NCI-H1436 treated with DMSO at 0.1 percent for 48 hours (cell line): ENCODE measurements at places on chromosomes 6 and 20.

- DNase-seq: no peak
Observed at GRCh38 chr6:29809249-29809648, 18.4 kb upstream of the HLA-G start.

GRCh38 chr6:129307845-129308244 lies 402.1 kb downstream of the ARHGAP18 start:
- no peak for DNase-seq

GRCh38 chr6:15572296-15573016 lies 90.4 kb downstream of the DTNBP1 start:
- DNase-seq: no peak

DNA sequence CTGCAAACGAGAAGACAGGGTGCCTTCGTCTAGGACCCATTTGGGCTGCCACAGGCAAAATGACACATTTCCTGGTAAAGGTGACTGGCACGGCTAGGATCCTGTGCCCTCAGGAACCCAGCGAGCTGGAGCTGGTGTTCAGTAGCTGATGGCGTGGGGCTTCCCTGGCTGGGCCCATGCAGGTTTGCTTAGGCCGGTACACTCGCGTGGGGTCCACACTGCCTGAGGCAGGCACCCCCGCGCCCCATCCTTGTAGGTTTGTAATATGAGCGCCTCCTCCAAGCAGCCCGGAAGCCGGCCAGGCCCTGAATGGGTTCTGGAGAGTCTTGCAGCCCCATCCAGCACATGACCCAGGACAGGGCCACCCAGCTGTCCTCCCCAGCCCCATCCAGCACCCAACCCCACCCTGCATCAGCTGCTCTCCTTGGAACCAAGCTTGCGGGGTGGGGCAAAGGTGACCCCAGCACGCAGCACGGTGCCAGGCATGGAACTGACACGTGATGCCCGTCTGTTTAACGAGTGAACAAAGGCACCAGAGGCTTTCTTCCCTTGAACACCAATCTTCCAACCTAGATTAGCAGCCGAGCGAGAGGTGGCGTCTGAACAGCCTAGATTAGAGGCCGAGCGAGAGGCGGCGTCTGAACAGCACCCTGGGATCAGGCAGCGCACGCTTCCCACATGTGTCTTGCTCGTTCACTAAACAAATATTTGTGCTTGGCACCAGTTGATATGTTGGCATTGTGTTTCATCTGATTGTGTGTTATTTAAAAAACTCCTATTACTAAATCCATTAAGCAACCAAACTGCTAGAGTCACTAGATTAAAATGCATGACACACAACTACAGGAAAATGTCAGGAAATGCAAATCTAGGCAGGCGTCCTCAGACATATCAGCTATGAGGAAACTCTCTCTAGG lies 112.1 kb downstream of the DLL1 start:
- peak; percentile 84 for DNase-seq

DNA sequence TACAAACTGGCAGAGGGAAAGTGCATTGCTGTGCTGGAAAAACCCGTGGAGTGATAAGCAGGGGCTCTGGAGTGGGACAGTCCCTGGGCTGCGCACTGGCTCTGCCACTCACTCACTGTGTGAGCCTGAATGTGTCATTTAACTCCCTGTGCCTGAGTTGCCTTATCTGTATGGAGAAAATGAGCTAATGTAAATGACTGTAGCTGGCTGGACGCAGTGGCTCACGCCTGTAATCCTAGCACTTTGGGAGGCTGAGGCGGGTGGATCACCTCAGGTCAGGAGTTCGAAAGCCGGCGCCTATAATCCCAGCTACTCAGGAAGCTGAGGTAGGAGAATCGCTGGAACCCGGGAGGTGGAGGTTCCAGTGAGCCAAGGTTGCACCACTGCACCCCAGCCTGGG lies 18.4 kb upstream of the RPN2 start:
- no peak for DNase-seq

GRCh38 chr20:24109537-24109936 lies 121.0 kb upstream of the GGTLC1 start:
- no peak for DNase-seq

DNA sequence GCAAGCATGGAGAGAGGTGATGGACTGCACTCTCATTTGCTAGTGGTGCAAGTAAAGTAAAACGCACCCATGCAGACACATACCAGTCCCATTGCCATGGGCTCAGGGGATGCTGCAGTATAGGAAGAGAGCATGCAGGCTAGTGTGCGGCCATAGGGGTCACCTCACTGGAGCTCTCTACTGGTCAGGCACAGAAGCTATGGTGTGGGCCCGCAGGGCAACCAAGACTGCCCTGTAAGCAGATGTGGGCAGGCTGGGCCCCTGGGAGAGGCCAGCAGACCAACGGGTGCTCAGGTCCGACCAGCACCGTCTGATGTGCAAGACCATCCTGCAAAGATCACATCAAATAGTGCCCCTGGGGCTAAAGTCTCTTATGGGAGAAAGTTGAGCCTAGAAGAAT lies 290.7 kb downstream of the HTR1B start:
- no peak for DNase-seq

DNA sequence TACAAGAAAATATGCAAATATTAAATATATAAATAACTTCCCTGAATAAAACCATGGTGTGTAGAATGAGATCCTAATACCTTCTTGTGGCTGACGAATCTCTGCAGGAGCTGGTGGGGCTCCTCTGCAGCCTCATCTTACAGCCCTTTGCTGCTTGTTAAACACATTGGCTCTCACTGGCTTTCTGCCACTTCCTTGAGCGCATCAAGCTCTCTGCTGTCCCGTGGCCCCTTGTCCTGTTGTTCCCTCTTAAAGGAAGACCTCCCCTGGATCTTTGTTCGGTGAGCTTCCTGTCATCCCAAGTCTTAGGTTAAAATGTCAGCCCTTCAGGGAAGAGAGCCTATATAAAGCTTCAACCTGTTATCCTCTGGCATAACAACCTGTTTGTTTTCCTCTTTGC lies 519.6 kb downstream of the DOK5 start:
- no peak for DNase-seq

- DNase-seq: no peak
Observed at GRCh38 chr20:46703435-46703834, 6.0 kb upstream of the SLC2A10 start.

- no peak for DNase-seq
Observed at GRCh38 chr20:47191074-47191673, 165.3 kb downstream of the ZMYND8 start.

DNA sequence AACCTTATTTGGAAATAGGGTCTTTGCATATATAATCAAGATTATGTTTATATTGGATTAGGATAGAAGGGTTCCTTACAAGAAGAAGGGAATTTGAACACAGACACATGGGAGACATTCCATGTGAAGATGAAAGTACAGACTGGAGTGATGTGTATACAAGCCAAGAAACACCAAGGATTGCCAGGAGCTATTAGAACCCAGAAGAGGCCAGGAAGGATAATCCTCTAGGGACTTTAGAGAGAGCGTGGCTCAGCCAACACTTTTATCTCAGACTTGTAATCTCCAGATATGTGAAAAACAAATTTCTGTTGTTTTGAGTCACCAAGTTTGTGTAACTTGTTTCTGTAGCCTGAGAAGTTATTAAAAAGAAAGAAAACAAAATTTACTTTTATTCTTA lies 1173.9 kb upstream of the CITED2 start:
- DNase-seq: no peak
